ENCODE measurements at places on chromosomes 4 and X.

- DNase-seq = no peak
These were observed 17.3 kb upstream of the SEL1L3 start for GRCh38 chr4:25879991-25880651.

- DNase-seq = no peak
These were observed 4.1 kb downstream of the AFF2 start for GRCh38 chrX:148504506-148504905.

DNA sequence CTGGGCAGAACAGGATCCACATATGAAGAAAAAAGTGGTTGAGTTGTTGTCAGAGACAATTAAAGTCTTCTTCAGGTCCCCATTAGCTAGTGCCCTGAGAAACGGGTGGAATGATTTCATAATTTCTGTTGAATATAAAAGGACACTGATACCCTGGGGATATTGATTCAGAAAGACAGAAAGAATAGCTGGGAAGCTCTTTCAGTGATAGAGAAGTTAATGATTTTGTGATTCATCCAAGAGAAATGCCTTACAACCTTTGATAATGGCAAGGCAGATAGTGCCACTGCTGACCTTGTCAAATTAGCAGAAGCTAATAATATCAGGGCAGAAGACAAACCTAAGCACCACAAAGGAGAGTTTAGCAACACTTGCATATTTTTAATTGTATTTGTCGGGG lies 37.9 kb downstream of the UNC5C start:
- DNase-seq = no peak

DNA sequence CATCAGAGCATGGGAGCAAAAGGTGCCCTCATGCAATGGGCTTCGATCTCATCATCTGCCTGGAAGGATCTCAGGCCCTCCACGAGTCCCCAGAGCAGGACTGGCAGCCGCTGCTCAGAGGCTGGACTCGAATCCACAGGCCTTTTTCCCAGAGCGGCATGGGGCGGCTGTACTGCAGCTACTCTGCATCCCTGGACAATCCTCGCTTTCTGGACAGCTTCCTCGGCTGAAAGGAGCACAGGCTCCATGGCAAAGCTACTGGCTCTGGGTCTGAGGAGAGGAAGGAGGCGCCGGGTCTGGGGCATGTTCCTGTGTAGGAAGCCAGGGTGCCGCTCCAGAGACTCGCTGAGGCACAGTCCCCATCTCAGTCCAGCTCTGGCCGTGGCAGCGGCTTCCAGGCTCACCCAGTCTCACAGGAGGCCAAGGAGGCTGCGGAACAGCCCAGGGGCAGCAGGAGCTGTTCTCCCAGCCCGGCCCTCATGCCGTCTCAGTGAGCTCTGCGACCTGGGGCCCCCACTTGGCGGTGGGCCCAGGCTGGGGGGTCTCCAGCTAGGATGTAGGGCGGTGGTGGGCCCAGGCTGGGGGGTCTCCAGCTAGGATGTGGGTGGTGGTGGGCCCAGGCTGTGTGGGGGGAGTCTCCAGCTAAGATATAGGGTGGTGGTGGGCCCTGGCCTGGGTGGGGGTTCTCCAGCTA lies 2.7 kb upstream of the SPON2 start:
- peak; percentile 52 for DNase-seq

DNA sequence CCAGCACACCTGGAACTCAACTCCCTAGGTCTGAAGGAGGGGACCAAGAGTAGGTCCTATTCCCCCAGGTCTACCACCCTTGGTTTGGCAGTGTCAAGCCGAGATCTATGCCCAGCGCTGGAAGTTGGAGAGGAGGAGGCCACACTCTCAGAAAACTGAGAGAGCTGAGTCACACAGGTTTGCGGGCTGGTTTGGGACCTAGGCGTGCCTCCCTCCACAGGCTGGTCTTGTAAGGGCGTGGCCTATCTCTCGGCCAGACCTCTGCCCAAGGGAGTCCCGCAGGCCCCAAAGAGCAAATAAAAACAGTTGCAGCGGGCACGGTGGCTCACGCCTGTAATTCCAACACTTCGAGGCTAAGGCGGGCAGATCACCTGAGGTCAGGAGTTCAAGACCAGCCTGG lies 52.9 kb upstream of the INTU start:
- no peak for DNase-seq

DNA sequence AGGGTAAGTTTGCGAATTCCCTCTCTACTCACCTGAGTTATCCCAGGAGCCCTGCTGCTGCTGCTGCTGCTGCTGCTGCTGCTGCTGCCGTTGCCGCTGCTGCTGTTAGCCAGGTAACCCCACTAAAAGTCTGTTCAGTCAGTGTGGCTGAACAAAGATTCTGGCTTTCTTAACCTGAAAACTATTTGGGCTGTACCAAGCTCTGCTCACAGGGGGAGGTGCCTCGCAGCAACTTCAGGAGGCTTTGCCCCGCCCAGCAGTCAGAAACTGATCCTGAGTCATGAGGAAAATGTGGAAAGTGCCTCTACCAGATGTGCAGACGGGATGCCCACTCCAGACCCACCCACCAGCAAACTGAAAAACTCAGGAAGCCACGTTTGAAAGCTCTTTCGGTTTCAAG lies at the start of gene CAPN6:
TSS of gene CAPN6 (minus strand) at position 145 of the 400 bp plus-strand sequence. CDS start 6,547 bp downstream, outside the sequence.
- peak; percentile 9 for DNase-seq

GRCh38 chrX:95760356-95760755 lies 924.3 kb upstream of the DIAPH2 start:
- no peak for DNase-seq

DNA sequence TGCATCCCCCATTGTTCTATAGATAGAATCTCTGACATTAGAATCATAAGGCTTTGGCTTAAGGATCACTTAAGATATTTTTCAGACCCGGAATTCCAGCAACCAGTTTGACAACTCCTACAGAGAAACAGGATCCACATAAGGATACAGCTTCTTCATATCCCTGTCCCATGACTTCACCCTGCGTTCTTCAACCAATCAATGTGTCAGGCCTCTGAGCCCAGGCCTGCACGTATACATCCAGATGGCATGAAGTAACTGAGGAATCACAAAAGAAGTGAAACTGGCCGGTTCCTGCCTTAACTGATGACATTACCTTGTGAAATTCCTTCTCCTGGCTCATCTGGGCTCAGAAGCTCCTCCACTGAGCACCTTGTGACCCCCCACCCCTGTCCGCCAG lies 85.1 kb downstream of the MFAP3L start:
- no peak for DNase-seq

DNA sequence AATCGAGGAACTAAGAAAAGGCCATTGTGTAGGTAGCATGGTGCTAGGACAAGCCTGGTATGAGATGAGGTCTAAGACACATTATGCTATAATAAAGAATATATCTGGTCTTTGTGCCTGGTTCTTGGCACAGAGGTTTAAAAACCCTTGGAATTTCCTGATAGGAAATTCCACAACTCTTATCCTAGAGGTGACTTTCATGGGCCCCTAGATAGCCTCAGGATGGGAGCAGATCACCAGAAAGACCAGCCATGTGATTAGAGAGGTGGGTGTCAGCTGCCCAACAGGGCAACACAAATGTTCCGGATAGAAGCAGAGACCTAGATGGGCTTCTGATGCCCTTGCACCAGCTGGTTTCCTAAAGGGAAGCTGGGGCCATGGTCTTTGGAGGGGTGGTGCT lies 107.2 kb downstream of the SCD5 start:
- DNase-seq = no peak

DNA sequence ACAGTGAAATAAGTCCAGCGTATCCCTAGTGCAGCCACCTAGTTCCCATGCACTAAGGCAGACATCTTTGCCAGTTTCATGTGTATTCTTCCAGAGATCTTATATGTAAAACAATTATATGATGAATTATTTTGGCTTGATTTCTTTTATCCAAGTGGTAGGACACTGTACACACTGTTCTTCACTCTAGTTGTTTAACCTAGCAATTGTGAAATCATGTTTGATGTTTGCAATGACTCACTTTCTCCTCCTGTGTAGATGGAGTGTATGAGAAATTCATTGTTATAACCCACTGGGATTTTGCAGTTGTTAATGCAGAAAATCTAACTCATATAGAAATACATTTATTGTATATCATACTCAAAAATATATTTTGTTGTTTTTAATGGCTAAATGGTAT lies 17.5 kb upstream of the TBC1D1 start:
- no peak for DNase-seq

GRCh38 chr4:140756319-140757231 lies at the start of gene TBC1D9:
Gene TBC1D9, minus strand, starts transcription at chr4:140756385. Its CDS starts 340 bp downstream, at chr4:140756045.
- peak; percentile 69 for DNase-seq

DNA sequence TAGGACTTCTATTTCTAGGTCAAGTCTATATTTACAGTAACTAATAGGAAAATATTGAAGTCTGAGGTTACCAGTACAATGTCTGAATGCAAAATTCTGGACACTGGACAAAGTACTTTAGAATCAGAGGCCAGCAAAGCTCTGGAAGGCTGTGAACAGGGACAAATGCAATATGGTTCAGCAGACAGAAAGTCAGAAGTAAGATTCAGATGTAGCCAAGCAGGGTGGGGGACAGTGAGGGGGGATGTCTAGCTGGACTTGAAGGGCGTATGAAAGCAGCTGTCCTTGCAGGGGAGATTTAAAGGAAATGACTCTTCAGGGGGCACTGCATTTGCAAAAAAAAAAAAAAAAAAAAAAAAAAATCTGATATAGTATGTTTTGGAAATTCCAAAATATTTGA lies 2.9 kb downstream of the SORBS2 start:
- no peak for DNase-seq

DNA sequence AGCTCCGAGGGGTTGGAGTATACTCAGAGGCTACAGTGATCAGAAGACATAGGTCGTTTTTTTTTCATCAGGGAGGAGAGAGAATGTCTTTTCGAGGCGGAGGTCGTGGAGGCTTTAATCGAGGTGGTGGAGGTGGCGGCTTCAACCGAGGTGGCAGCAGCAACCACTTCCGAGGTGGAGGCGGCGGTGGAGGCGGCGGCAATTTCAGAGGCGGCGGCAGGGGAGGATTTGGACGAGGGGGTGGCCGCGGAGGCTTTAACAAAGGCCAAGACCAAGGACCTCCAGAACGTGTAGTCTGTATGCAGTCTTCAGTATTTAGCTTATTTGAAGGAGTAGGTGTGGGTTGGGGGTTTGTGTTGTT lies 500 bp downstream of the GAR1 start:
- DNase-seq = peak; percentile 50

GRCh38 chr4:16165931-16166330 lies 60.3 kb downstream of the TAPT1 start:
- DNase-seq = no peak

DNA sequence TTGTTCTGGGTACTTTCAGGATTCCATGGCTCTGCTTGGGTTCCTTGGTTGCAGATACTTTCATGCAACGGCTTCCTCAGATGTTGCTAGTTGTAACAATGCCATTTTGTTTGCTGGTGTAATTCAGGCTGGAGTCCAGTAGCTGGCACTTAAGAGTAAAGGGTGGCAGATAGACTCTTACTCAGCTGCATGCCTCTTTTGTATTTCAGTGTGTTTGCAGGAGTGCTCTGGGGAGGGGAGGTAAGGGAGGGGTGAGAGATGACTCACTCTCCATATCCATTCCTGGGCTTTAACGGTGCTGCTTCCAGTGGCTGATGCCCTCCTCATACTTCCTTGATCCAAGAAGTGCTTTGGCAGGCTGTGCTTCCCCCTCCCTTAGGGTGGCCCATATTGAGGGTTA lies 155.2 kb downstream of the ZNF330 start:
- no peak for DNase-seq

DNA sequence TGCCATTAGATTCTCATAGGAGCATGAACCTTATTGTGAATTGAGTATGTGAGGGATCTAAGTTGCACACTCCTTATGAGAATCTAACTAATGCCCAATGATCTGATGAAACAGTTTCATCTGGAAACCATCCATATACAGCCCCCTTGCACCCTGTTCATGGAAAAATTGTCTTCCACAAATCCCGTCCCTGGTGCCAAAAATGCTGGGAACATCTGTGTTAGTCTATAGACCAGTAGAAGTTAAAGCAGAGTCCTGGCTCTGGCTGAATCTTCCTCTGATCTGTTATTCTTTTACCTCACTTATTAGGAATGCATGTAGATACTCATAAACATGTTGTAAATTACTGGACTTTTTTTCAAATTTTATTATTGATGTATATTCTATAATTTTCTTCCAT lies 29.2 kb downstream of the SULT1B1 start:
- no peak for DNase-seq

- DNase-seq = no peak
These were observed 127.2 kb downstream of the CCSER1 start for GRCh38 chr4:90254357-90254756.

- DNase-seq = no peak
These were observed 90.4 kb upstream of the RASGEF1B start for GRCh38 chr4:81562093-81562492.

GRCh38 chrX:48741834-48742233 lies 19.7 kb upstream of the GLOD5 start:
- DNase-seq = no peak

DNA sequence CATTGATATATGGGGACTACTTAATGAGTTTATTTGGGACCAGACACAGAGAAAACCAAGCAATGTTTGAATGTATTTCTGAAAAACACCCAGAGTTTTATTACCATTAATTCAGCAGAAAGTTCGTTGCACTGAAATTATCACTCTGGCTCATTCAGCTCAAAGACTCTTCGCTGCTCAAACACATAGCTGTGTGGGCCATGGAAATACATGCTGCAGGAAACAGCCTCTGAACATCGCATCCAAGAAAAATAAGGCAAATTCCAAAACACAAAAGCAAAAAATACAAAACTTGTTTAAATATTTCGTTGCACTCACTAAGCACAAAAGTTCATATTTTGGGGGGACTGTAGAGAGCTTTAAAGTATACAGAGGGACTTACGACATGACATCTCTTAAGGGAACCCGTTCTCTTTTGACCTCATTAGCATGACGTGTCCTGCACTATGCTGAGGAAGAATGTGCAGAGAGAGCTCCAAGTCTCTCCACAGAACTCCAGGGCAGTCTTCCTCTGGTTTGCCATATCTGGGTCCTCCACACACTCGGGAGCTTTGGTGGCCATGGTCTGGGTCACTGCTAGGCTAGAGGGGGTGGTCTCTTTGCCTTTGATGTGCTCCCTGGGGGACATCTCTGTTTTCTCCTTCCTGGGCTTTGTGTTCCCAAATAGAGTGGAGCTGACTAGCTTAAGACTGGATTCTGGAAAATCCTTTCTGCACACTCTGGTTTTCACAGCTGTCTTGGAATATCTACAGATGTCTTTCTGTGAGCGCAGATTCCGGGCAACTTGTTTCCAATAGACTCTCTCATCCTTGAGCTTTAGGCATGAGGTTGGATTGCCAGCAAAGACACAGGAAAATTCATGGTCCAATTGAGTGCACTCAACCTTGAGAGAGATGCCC lies 2.8 kb downstream of the FGFBP1 start:
- DNase-seq = no peak

- no peak for DNase-seq
These were observed 29.6 kb downstream of the MFAP3L start for GRCh38 chr4:169996379-169997240.

- peak; percentile 74 for DNase-seq
These were observed 87.0 kb downstream of the PHOX2B start for GRCh38 chr4:41661442-41662076.

GRCh38 chr4:141331534-141332358 lies 111.1 kb downstream of the ZNF330 start:
- no peak for DNase-seq

DNA sequence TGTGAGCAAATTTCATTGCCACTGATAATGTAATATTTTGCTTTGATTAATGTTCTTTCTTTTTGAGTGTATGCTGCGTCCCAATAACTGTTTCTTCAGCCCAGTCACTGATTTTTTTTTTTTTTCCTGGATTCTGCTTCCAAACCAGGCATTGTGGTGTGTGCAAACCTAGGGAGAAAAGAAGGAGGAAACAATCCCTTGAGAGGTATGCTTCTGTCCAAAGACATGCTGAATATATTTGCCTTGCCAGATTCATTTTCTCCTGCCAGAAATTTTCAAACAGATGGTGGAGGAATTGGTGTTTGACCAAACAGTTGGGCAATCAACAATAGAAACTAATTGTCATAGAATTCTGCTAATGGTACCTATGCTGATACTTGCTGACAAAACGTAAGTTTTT lies 753.6 kb downstream of the RPA4 start:
- no peak for DNase-seq
